CD4-positive, alpha-beta T cell treated with Interleukin-2 at 100 ng/mL for 4 hours (primary cell): ENCODE measurements at places on chromosomes 13 and 19.

DNA sequence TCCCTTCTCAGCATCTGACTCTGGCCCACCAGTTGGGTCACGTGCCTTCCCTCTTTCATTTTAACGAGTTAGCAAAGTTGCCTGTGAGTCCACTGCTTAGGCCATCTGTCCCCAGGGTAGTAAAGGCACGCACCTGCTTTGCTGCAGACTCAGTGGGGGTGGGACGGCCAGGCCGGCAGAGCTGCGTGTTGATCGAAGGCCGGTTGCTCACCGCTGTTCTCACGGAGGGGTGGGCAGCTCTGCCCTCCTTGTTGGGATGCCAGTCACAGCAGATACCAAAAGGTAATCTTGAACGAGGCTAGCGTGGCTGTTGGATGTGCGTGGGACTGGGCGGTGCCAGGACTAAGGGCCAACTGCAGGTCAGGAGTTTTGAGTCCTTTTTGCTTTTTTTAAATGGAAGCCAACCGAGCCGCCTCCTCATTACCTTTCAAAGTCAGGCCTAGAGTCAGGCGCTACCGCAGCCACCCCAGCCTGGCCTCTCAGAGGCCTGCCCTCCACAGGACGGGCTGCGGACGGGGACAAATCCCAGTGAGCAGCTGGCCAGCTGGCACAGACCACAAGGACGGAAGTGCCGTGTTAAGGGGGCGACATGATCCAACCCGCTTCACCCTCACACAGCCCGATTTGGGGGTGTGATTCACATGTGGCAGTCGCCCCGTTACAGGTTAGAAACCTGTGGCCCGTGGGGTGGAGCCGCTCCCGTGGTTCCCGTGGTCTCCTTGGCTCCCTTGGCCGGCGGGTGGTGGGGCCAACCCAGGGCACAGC, 20.6 kb downstream of the ADPRHL1 start:
- no peak for DNase-seq

- DNase-seq, result no peak
Observed at GRCh38 chr19:45919678-45920077, 5.1 kb upstream of the NANOS2 start.

DNA sequence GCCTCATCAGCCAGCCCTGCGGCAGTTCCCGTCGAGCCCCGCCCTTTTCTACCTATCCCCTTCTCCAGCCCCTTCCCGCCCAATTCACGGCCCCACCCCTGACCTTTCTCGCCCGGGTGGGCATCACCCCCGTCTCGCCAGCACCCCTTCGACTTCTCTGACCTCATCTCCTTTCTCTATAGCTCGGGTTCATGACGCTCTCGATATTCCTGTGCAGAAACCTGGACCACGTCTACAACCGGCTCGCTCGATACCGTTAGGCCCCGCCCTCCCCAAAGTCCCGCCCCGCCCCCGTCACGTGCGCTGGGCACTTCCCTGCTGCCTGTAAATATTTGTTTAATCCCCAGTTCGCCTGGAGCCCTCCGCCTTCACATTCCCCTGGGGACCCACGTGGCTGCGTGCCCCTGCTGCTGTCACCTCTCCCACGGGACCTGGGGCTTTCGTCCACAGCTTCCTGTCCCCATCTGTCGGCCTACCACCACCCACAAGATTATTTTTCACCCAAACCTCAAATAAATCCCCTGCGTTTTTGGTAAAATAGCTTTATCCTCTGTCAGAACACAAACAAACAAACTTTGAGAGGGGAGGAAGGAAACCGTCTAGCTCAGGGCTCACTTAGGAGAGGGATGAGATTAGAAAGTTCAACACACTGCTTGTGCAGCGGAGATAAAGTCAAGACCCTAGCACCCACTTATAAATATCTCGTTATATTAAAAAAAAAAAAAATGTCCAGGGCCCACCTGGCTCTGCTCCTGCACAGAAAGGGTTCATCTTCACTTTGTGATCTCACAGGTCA, 5.1 kb downstream of the CD37 start:
- no peak for DNase-seq

DNA sequence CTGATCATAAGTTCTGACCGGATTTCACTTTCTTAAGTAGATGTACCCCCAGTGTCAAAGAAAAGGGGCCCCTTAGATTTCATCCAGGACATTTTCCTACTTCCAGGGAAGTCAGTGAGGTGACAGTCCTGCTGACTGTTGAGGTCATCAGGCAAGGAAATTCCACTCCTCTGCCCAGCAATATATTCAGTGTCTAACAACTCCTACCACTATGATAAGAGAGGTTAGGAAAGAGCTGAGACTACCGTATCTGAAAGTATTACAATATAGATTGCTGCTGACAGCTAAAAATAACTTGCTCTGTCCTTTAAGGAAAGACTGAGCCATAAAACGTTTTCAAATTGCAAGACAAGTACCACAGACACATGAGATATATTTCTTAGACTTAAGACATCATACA, 325.1 kb downstream of the EFNB2 start:
- no peak for DNase-seq
